ENCODE measurements at places on chromosomes 6 and 20. TPM values are rescaled to one million over a fixed set of nuclear protein-coding genes. Genes with fewer than 3 reads are reported as not detected.
A peak's percentile ranks its signal among the peaks of the same experiment; 100 is the strongest.

The SPDEF gene
- total RNA-seq: not detected

The SLC26A8 gene
- 0.33 TPM for total RNA-seq

The CDC5L gene
- total RNA-seq: 17.6 TPM

The LY6G6F gene
- not detected for total RNA-seq

The TRIM15 gene
- not detected for total RNA-seq

The ELOVL2 gene
- total RNA-seq: 1.5 TPM

The CARMIL1 gene
- 33.9 TPM for total RNA-seq

The RGS17 gene
- total RNA-seq: 2.2 TPM

The CFAP206 gene
- 0.45 TPM for total RNA-seq

The HSPA1L gene
- total RNA-seq: 1.9 TPM

The RSPO3 gene
- 5.2 TPM for total RNA-seq

The BCAS4 gene
- 4.9 TPM for total RNA-seq

The TCF15 gene
- total RNA-seq: 0.58 TPM

The PARD6B gene
- total RNA-seq: 1.2 TPM

The ENPP1 gene
- total RNA-seq: 20.2 TPM

The ACTL10 gene
- 1.2 TPM for total RNA-seq

GRCh38 chr20:17898548-17898994, 70.0 kb downstream of the SNX5 start:
- H3K4me3 ChIP-seq: no peak overlapping the region
- no peaks in the 10 kb centered on the region for H3K27me3 ChIP-seq
- no peaks in the 10 kb centered on the region for H3K4me1 ChIP-seq
- DNase-seq: peak; percentile 76
- no peak overlapping the region for H3K27ac ChIP-seq

GRCh38 chr6:113292646-113293422, 564.3 kb upstream of the MARCKS start:
- H3K4me3 ChIP-seq: no peak overlapping the region
- H3K27me3 ChIP-seq: no peaks in the 10 kb centered on the region
- H3K36me3 ChIP-seq: no peaks in the 10 kb centered on the region
- DNase-seq: no peak
- no peaks in the 10 kb centered on the region for H3K4me1 ChIP-seq

DNA sequence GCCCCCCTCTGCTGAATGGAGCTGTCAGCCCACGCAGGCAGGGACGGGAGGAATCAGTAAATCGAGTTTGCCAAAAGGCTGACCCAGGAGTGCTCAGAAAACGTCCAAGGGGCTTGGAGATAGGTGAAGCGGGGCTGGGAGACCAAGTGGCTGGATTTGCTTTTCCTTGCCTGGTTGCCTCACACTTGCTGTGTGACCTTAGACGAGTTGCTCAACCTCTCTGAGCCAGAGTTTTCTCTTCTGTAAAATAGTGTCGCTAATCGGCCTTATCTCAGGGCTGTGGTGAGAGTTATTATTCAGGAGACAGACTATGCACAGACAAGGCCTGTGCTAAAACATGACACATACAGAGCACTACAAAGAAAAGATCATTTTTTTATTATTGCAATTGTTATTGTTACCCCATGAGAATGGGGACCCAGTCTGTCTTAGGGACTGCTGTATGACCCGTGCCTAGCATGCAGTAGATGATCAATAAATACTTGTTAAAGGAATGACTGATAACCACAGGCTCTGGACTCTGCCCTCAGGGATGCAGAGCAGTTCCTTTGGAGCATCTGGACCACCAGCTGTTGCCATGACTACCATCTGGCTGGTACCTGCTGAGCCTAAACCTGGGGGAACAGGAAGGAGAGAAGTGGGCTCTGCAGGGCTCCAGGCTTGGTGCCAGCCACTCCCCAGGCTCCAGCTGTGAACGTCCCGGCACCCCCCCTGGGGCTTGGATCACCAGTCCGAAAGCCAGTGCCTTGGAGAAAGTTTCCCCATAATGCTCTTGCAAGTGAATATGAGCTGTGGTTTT, 901 bp downstream of the KCNK15 start:
- peak overlapping the region; percentile 70 for H3K4me3 ChIP-seq
- no peaks in the 10 kb centered on the region for H3K36me3 ChIP-seq
- no peak overlapping the region for H3K27ac ChIP-seq

GRCh38 chr6:131146865-131147264, 11.6 kb downstream of the AKAP7 start:
- H3K27me3 ChIP-seq: no peaks in the 10 kb centered on the region
- no peak for DNase-seq
- H3K27ac ChIP-seq: no peak overlapping the region
- H3K36me3 ChIP-seq: peaks cover 2% of the 10 kb centered on the region
- no peaks in the 10 kb centered on the region for H3K4me1 ChIP-seq
- no peak overlapping the region for H3K4me3 ChIP-seq

- no peaks in the 10 kb centered on the region for H3K27me3 ChIP-seq
- no peak overlapping the region for H3K27ac ChIP-seq
- H3K4me1 ChIP-seq: no peaks in the 10 kb centered on the region
- no peak overlapping the region for H3K4me3 ChIP-seq
Observed at GRCh38 chr20:63552481-63553249, 1.3 kb upstream of the FNDC11 start.

GRCh38 chr20:32967961-32968457, 36.2 kb downstream of the SUN5 start:
- no peaks in the 10 kb centered on the region for H3K27me3 ChIP-seq
- DNase-seq: no peak
- H3K4me1 ChIP-seq: no peaks in the 10 kb centered on the region
- no peak overlapping the region for H3K4me3 ChIP-seq
- no peaks in the 10 kb centered on the region for H3K36me3 ChIP-seq

- H3K36me3 ChIP-seq: no peaks in the 10 kb centered on the region
- no peak for DNase-seq
- H3K4me1 ChIP-seq: no peaks in the 10 kb centered on the region
- H3K4me3 ChIP-seq: no peak overlapping the region
Observed at GRCh38 chr6:165557674-165558073, 105.4 kb downstream of the PDE10A start.

- H3K27me3 ChIP-seq: no peaks in the 10 kb centered on the region
- peak; percentile 87 for DNase-seq
- H3K27ac ChIP-seq: no peak overlapping the region
Observed at GRCh38 chr6:167350731-167351655, 26.1 kb downstream of the TTLL2 start.

- H3K27me3 ChIP-seq: no peaks in the 10 kb centered on the region
- DNase-seq: no peak
- H3K4me1 ChIP-seq: no peaks in the 10 kb centered on the region
- H3K27ac ChIP-seq: no peak overlapping the region
Observed at GRCh38 chr6:113205553-113205952, 651.6 kb upstream of the MARCKS start.

DNA sequence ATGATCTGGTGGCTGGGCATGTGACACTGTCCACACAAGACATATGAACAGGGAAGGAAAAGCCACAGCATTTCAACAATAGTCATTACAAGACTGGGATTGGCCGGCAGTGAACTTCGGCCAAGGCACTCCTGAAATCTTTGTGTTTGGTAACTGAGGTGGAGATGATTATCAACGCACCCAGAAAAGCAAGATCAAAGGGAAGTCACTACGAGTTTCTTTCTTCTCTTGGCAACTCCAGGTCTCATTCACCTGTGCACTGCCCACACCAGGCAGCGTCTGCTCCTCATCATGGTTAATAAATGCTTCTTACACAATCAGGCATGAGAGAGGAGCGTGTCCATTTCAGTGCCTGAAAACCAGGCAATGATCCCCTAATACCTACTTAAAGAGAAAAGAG, 20.5 kb upstream of the FOXC1 start:
- no peak for DNase-seq
- no peak overlapping the region for H3K27ac ChIP-seq
- no peaks in the 10 kb centered on the region for H3K27me3 ChIP-seq
- H3K4me1 ChIP-seq: no peaks in the 10 kb centered on the region

- no peaks in the 10 kb centered on the region for H3K27me3 ChIP-seq
- no peak overlapping the region for H3K4me3 ChIP-seq
- no peaks in the 10 kb centered on the region for H3K4me1 ChIP-seq
Observed at GRCh38 chr6:42766163-42766670, 15.6 kb upstream of the BICRAL start.

GRCh38 chr6:23454080-23454976, 671.7 kb upstream of the NRSN1 start:
- H3K27me3 ChIP-seq: no peaks in the 10 kb centered on the region
- no peaks in the 10 kb centered on the region for H3K36me3 ChIP-seq
- no peak overlapping the region for H3K27ac ChIP-seq
- no peaks in the 10 kb centered on the region for H3K4me1 ChIP-seq
- H3K4me3 ChIP-seq: no peak overlapping the region
- DNase-seq: no peak

DNA sequence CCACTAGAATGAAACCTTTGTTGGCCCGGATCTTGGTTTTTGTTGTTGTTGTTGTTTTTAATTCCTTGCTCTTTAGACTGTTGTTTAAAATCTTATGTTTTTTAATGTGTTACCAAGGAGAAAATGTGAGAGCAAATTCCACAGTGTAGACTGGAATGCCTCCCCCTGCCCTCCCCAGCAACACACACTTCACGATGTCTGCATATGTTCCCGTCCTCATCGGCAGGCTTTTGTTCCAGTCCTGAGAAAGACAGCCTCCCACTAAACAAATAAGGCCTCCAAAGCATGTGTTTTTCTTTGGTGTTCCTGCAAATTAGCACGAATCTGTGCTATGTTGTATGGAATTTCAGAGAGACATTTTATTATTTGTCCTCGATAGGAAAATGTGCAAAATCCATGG, 263.3 kb upstream of the QKI start:
- no peaks in the 10 kb centered on the region for H3K27me3 ChIP-seq
- H3K36me3 ChIP-seq: no peaks in the 10 kb centered on the region
- H3K4me1 ChIP-seq: no peaks in the 10 kb centered on the region
- no peak overlapping the region for H3K27ac ChIP-seq

DNA sequence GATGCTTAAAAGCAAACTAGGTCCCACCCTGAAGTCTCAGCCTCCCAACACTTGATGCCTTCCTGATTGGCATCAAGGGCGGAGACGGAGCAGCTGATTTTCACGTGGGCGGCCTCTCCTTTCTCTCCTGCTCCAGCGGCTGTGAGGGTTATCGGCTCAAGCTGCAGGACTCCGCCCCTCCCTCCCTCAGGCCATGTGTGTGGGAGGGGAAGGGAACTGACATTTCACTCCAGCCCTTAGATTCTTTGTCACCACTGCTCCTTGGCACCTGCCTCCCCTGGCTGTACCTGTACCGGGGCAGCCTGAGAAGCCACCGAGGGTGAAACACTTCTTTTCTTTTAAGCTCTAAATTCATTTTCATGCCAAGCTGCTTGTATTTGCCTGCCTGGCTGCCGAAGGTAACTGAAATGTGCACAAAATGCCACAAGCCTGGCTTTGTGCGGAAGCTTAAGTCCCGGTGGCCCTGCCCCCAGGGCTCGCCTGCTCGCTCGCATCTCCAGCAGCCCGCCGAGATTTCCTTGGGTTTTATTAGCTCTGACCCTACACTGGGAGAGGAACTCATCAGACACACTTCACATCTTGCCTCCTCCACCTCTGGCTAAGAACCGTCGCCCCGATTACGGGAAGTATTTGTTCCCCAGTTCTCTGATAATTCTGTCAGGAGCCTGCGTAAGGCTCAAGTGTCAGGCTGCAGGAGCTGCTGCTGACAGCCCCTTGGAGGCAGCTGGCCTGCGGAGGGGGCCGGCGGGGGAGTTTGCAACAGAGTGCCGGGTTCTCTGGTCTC, 9.6 kb upstream of the CPNE5 start:
- DNase-seq: no peak
- no peaks in the 10 kb centered on the region for H3K27me3 ChIP-seq
- H3K36me3 ChIP-seq: no peaks in the 10 kb centered on the region

- no peaks in the 10 kb centered on the region for H3K36me3 ChIP-seq
- H3K27ac ChIP-seq: peak overlapping the region; percentile 91
- H3K27me3 ChIP-seq: no peaks in the 10 kb centered on the region
- H3K4me1 ChIP-seq: peaks cover 3% of the 10 kb centered on the region
- H3K4me3 ChIP-seq: peak overlapping the region; percentile 36
- no peak for DNase-seq
Observed at GRCh38 chr6:35018746-35019145, 122.4 kb downstream of the TCP11 start.

DNA sequence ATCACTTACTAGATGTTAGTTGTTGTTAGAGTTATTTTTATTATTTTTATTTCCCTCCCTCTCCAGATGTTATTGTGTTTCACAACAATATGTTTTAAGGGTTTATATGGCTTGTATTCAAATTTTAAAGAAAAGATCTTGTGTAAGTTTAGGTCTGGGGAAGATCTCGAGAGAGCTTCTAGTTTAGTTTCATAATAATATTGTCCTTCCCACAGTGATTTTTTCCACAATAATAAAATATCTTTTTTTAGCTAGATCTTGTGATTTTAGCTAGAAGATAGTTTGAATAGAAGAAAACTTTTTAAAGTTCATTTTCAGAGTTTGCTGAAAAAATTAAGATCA, 55.0 kb downstream of the ADGRG6 start:
- H3K36me3 ChIP-seq: no peaks in the 10 kb centered on the region
- H3K4me1 ChIP-seq: no peaks in the 10 kb centered on the region
- no peak overlapping the region for H3K27ac ChIP-seq

- no peaks in the 10 kb centered on the region for H3K27me3 ChIP-seq
- no peak for DNase-seq
- no peaks in the 10 kb centered on the region for H3K36me3 ChIP-seq
- no peak overlapping the region for H3K4me3 ChIP-seq
- H3K4me1 ChIP-seq: no peaks in the 10 kb centered on the region
Observed at GRCh38 chr6:139777202-139777970, 402.9 kb upstream of the CITED2 start.

DNA sequence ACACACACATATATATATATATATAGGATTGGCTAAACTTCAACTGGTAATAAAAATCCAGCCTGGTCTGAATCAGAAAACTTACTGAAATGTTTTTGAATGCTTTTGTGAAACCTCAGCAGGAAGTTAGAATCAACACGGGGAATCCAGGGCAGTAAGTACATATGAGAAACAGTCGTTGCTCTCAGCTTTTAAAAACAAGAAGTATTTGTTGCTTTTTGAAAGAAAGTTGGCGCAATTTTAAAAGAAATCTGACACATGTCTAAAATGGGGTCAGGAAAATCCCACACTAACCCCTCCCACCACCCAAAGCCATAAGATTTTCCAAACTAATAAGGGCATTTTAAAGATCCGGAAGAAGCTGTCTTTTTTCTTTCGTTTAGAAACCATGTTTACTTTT, 11.5 kb upstream of the CCDC170 start:
- no peaks in the 10 kb centered on the region for H3K27me3 ChIP-seq
- no peak overlapping the region for H3K4me3 ChIP-seq
- H3K36me3 ChIP-seq: no peaks in the 10 kb centered on the region
- no peaks in the 10 kb centered on the region for H3K4me1 ChIP-seq
- no peak for DNase-seq

DNA sequence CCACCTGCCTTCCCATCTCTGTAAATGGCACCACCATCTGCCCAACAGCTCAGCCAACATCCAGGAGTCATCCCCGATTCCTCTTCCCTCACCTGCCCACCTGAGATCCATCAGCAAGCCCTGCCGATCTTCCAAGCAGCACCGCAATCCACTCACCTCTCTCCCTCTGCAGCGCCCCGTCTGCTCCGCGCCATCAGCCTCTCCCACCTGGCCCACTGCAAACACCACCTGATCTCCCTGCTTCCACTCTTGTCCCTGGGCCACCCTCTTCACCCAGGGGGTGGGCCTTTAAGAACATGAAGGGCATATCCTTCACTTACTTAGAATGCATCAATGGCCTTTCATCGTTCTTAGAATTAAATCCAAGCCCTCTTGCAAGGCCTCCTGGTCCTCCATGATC, 457.3 kb upstream of the SULF2 start:
- no peak overlapping the region for H3K27ac ChIP-seq
- peak; percentile 35 for DNase-seq
- no peak overlapping the region for H3K4me3 ChIP-seq
